Activated CD4-positive, alpha-beta T cell treated with anti-CD3 and anti-CD28 coated beads for 36 hours (primary cell): ENCODE measurements at places on chromosomes 11 and 22. TPM values are rescaled to one million over a fixed set of nuclear protein-coding genes. Genes with fewer than 3 reads are reported as not detected.

DNA sequence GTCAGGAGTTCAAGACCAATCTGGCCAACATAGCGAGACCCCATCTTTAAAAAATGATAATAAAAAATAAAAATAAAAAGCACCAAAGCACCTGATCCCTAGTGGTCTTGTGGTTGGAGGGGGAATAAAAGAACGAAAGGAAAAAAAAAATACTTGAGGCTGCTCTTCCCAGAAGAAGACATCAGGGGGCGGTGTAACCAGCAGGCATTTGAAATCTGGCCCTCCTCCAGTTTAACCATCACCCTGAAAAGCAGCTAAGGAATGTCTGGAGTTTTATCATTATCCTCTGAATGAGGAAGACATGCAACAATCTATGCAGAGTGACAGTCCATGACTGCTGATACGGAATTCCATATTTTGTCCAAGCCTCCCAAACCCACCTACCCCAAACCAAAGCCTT lies 5.6 kb upstream of the KCTD17 start:
- no peak for DNase-seq

DNA sequence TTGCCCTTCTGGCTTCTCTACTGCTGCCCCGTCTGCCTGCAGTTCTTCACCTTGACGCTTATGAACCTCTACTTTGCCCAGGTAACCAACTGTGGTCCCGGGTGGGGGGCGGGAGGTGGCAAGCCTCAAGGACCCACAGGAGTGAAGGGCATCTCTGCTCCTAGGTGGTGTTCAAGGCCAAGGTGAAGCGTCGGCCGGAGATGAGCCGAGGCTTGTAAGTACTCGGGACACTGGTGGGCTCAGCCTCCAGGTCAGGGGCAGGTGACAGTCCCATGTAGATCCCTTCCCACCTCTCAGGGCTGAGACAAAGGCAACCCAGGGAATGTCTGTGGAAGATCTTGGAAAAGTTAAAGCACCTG lies 1.1 kb downstream of the GPR137 start:
- no peak for DNase-seq

- DNase-seq = no peak
These were observed 5.4 kb upstream of the APOL2 start for GRCh38 chr22:36244522-36245391.

TESMIN gene
- total RNA-seq = 2.9 TPM

DNA sequence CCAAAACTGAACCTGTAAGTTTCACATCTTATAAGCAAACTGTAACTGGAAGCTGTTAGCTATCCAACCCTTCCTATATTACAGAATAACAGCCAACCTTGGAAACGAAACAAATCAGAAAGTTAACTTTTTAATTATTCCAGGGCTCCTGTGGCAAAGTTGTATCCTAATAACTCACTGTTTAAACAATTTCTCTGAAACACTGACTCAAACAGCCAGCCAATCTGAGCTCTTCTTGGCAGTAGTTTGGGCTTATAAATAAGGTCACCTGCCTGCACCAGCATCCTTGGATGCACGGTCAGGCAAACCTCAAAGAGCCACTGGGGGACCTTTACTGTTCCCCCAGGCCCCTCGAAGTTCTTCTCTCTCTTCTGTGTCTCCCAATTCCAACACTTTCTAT lies 5.0 kb downstream of the CELSR1 start:
- no peak for DNase-seq
